ENCODE measurements at places on chromosomes 13 and 19.

GRCh38 chr19:7554565-7554964, 19.0 kb downstream of the PNPLA6 start:
- no peak for DNase-seq

DNA sequence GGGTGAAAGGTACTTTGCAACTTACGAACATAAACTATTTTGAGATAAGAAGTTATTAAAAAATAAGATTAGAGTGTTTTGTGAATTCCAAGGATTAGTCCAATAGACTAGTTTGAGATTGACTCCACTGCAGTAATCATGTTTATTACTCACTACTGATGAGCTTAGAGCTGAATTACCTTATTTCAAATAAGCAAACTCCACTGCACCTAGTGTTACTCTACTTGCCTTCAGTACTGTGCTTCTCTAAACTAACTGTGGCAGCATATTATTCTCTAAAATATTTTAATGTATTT, 111.7 kb downstream of the MIPEP start:
- no peak for DNase-seq

DNA sequence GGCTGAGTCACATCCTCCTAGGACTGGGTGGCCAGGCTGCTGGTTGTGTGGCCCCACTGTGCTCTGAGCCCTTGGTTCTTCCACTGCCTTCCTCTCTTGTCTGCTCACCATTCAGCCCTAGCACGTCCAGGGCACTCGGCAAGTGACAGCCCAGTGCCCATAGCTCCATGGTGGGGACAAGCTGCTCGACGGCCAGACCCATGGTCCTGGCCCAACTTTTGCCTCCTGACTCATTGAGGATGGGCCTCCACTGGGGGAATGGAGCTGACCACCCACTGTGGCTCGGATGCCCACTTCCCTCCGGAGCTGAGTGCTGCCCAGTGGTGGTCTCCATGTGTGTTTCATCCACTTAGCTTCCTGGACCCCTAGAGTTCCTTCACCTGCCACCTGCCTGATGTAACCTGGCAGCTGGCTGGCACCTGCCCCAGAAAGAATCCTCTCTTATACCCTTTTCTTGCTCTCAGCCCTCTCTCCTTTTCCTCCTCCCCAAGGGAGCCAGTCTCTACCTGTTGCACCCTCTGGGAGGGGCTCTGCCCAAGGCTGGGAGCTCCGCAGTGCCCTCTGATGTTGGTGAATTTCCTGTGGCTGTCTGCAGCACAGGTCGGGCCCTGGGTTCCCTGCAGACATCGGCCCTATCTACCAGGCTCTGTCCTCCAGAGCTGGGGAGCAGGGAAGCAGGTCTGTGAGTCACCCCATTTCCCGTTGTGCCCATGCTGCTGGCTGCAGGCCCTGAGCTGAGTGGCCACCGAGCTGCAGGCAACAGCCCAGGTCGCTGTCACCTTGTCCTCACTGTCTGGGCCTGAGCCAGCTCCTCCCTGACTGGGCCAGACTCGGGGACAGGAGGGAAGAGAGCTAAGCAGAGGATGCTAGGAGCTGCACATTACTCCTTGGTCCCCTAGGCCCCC, 7.4 kb downstream of the CHST8 start:
- no peak for DNase-seq

DNA sequence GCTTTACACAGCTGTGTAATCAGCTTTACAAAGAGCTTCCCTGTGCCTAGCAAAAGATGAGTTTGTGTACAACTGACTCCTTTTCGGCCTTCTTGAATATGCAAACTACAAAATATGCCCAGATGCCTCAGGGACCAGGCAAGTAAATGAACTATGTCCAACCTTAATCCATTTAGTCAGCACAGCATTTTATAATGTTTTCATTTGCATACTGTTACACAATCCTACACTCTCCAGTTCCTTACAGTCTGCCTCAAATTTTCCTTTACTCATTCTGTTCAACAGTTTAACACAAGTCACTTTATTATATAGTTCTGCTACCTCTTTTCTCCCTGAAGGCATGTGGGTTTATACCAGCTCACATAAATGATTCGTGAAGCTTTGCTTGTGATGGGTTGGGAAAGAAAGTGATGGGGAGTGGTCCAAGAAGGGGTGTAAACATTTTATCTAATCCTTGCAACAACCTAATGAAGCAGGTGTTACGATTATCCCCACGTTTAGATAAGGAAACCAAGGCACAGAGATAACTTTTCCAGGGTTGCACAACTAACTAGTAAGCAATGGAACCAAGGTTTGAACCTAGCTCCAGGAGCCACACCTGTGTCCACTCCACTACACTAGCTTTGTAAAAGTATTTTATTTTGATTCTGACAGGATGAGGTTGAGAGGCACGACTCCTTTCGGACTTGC, 3.3 kb upstream of the USP12 start:
- DNase-seq, result no peak

- no peak for DNase-seq
Measured at GRCh38 chr13:28373810-28374209, 121.1 kb downstream of the FLT1 start.

DNA sequence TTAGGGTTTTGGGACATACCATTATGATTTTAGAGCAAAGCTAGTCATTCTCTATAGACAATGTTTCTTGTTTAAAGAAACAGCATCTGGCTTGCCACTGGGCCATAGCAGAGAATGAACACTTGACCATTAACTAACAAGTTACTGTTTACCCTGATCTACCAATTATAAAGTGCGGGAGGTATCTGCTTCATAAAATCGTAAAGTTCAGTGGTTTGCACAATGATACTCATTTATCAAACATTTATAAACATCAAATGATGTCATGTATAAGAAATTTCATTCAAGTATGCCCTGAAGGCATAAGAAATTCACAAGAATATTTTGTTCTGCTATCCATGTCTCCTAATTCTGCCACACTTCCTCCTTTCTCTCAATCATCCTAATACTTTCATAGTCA, 139.2 kb downstream of the PCDH20 start:
- DNase-seq, result no peak

DNA sequence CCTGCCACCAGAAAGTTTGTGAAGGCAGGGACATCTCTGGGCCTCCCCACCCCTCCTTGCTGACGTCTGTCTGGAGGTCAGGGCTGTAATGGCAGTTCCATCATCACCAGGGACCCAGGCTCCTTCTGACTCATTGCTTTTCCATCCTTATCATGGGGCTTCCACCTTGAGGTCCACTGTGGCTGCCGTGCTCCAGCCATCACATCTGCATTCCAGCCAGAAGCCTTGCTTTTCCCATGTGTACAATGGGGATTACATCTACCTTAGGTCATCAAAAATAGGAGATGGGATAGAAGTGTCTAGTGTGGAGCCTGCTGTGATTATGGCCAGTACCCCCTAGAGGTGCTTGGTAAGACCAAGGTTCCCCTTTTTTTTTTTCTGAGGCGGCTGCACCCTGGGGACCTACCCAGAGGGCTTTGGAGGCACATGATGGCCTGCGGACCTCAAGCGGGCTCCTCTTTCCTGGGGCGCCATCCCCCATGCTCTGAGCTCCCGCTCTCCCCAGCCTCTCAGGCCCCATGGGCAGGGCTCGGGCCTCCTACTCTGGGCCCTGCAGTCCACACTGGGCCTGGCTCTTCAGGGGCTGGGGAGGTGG, 13.4 kb upstream of the RANBP3 start:
- no peak for DNase-seq

DNA sequence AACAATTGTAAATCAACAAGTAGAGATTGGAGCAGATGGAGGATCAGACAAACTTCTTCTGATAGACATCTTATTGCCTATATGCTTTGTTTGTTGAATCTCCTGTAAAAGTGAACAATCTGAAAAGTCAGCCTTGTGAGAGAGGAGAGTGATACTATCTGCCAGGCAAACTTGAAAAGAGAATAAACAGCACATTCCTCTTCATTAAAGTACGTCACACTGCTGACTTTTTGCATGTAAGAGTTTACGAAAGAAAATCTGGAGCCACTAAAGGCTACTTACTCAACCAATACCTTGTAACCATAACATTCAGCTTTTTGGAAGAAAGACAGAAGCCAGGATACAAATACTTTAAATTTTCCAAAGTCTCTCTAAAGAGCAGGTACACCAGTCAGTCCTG, 42.5 kb downstream of the EDNRB start:
- DNase-seq, result no peak

- no peak for DNase-seq
Measured at GRCh38 chr13:23754506-23754905, 134.7 kb downstream of the MIPEP start.

GRCh38 chr19:5369962-5370367, 29.4 kb upstream of the PTPRS start:
- peak; percentile 82 for DNase-seq

All from progenitor cell of endocrine pancreas (in vitro differentiated cells).